Suppressor macrophage treated with lipopolysaccharide for 4 hours (primary cell): ENCODE measurements at places on chromosomes 7 and 10.
A peak's percentile ranks its signal among the peaks of the same experiment; 100 is the strongest.

DNA sequence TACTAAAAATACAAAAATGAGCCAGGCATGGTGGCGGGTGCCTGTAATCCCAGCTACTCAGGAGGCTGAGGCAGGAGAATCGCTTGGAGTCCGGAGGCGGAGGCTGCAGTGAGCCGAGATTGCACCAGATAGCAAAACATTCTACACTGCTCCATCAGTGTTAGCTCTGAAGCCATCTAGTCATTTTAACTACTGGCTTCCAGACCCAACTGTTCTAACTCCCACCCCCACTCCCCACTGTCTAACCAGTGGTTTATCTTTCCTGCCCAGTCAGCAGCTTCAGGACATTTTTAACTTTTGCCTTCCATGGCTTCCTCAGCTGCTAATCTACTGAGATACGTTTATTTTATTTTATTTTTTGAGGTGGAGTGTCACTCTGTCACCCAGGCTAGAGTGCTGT lies 6.2 kb upstream of the FRAT1 start:
- no peak for DNase-seq

GRCh38 chr7:159142730-159143129 lies 1.9 kb downstream of the VIPR2 start:
- no peak for DNase-seq

DNA sequence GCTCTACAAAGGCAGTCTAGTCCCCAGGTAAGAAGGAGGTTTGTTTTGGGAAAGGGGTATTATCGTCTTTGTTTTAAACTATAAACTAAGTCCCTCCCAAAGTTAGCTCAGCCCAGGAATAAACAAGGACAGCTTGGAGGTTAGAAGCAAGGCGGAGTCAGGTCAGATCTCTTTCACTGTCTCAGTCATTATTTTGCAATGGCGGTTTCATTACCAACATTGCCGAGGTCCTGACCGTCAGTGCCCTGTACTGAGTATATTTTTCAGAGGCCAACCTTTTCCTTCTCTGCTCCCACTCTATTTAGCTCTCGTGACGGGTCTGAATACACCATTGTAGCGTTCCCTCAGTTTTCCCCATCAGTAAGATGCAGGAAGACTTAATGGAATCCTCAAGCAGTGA lies 184.5 kb downstream of the PRKCQ start:
- peak; percentile 71 for DNase-seq

- no peak for DNase-seq
These were observed 57.1 kb upstream of the ABLIM1 start for GRCh38 chr10:114715171-114715670.

DNA sequence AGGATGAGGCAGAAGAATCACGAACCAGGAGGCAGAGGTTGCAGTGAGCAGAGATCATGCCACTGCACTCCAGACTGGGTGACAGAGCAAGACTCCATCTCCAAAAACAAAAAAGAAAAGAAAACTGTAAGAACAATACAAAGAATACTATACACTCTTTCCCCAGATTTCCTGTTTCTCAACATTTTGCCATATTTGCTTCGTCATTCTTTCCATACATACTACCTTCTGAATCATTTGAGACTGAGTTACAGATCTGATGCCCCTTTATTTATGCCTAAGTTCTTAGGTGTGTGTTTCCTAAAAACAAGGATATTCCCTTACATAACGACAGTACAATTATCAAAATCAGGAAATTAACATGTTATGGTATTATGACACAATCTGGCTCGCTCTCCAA lies 168.4 kb upstream of the CELF2 start:
- DNase-seq: no peak

DNA sequence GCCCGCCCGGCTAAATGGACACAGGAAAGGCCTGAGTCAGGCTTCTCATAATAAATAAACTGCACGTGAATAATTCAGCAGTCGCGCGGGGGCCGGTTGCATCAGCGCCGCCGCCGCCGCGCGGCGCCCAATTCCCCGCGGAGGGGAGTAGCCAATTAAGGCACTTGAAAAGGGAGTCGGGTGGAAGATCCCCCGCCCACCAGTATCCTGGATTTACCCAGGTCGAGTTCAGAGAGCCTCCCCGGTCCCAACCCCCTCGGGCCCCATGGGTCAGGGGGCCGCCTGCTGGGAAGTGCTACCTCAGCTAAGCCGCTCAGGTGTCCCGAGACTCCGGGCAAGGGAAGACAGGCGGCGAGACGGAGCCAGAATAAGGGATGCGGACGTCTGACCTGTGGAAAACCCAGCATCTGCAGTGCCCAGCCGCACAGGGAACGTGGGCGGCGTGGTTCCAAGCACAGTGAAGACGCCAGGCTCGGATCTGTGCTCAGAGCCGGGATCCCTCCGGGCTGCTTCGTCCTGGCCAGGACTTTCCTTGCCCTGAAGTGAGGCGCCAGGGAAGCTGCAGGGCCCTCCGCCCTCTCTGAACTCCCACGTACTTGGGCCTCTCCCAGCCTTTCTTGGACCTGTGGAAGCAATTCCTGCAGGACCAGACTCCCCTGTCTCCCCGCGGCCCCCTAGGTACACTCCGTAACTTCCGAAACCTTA lies 7.3 kb upstream of the LBX1 start:
- no peak for DNase-seq

DNA sequence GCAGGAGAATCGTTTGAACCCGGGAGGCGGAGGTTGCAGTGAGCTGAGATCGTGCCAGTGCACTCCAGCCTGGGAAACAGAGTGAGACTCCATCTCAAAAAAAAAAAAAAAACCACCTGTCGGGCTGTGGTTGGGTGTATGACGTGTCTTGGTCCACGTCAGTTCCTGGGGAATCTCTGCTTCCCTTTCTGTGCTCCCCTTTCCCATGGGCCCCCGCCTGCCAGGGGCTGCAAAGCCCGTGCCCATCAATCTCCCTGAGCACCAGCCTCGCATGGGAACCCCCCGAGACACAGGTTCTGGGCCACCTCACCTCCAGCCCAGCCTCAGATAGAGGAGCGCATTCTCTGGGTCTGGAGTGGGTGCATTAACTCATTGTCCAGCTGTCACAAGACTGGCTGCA lies 2.3 kb upstream of the SH2B2 start:
- no peak for DNase-seq
